Astrocyte of the spinal cord (primary cell): ENCODE measurements at places on chromosomes 1 and 21.

DNA sequence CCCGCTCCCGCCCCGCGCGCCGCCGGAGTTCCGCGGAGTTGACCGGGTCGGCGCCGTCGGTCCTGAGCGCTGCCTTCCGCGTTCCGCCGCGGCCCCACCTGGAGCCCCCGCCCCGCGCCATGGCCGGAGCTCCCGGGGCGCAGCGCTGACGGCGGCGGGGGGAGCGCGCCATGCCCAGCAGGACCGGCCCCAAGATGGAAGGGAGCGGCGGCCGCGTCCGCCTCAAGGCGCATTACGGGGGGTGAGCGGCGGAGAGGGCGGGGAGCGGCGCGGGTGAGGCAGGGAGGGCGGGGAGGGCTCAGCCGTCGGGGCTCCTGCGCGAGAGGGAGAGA, 216 bp downstream of the PRKCZ start:
- DNase-seq = no peak

DNA sequence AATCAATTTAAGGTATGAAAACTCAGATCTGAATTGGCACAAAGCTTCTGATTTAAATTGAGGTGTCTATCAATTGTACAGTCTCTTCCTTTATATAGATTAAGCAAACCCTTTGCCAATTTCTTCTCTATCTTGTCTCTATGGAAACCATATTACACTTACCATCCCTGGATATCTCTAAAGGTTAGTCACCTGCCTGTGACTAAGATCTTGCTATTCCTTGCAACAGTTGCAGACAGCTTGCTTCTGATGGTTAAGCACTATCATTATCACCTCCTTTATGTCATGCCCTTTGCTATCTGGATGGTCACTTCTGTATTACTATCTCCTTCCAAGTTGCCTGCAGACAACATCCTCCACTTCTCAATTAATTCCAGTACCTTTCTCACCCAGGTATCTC, 998.6 kb upstream of the B3GALT2 start:
- no peak for DNase-seq

DNA sequence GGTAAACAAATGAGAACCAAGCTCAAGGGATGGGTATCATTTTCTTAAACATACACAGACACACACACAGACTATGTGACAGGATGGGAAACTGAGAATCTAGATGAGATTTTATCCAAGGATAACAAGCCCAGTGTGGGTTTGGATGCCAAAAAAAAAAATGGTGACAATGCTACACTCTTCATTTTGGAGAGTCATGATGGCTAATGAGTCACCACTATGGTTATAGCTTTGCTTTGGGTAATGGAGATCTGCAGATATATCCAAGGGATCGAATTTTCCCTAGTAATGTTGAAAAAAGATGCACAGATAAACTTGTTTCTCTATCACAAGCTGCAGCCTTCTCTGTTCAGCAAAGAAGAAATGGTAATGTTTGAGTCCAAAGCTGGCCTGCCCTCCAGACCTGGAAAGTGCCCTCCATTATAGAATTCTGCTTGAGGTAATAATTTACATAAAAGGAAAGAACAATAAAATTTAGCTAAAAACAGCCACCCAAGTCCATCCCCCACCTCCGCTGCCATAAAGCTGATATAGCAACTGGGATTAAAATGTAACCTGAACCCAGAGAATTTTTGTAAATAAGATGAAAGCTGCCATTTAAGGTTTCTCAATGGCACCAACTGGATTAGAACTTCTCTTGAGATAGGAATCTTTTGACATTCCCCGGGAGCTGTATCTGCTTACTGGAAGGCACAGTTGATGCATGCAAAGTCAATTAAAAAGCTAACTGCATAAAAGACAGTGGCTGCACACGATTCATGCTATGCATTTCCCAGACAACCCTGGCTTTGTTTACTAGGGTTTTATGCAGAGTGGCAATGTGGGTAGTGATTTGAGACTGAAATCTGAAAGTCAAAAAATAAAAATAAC, 395.2 kb upstream of the LYPLAL1 start:
- DNase-seq = no peak

DNA sequence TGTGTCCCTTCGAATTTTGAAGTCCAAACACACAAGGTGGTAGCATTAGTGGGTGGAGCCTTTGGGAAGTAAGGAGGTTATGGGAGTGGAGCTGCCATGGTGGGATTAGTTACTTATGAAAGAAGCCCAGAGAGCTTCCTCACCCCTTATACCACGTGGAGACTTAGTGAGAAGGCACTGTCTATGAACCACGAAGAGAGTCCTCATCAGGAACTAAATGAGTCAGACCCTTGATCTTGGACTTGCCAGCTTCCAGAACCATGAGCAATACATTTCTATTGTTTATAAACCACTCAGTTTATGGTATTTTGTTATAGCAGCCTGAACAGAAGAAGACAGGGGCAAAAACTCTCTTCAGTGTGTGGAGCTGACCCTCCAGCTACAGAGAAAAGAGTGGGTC, 259.3 kb upstream of the AJAP1 start:
- DNase-seq = no peak

GRCh38 chr1:44775930-44776729, 790 bp downstream of the RPS8 start:
- no peak for DNase-seq

DNA sequence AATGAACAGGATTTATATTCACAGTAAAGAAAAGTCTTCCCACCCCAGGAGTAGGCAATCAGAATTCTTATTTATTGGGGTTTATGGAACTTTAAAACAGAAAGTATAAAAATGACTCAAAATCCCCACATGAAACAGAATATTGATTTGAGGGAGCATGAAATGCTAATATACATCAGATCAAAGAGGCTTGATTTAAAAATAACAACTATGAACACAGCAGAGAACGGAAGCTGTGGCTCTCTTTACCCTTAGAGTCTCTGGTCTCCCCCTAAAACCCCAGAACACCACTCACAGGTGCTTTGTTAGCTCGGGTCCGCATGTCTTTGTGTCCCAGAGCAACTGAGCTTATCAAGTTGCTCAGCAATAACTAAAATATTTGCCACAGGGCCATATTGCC, 31.2 kb upstream of the FASLG start:
- DNase-seq = no peak
